ENCODE measurements at places on chromosomes 4 and X. TPM values are rescaled to one million over a fixed set of nuclear protein-coding genes. Genes with fewer than 3 reads are reported as not detected.

DNA sequence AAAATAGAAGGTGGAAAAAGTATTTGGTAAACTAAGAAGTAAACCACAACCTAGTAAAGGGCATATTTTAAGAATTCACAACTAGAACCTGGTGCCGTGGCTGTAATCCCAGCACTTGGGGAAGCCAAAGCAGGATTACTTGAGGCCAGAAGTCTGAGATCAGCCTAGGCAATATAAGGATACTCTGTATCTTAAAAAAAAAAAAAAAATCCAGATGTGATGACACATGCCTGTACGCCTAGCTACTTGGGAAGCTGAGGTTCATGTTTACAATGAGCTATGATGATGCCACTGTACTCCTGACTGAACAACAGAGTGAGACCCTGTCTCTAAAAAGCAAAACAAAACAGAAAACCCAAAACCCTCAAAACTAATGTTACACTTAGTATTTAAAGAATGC, 294.9 kb upstream of the ZCCHC13 start:
- H3K4me3 ChIP-seq = no peak overlapping the region
- H3K27me3 ChIP-seq = no peaks in the 10 kb centered on the region
- H3K27ac ChIP-seq = no peak overlapping the region
- H3K36me3 ChIP-seq = no peaks in the 10 kb centered on the region
- DNase-seq = no peak
- H3K4me1 ChIP-seq = no peaks in the 10 kb centered on the region

DNA sequence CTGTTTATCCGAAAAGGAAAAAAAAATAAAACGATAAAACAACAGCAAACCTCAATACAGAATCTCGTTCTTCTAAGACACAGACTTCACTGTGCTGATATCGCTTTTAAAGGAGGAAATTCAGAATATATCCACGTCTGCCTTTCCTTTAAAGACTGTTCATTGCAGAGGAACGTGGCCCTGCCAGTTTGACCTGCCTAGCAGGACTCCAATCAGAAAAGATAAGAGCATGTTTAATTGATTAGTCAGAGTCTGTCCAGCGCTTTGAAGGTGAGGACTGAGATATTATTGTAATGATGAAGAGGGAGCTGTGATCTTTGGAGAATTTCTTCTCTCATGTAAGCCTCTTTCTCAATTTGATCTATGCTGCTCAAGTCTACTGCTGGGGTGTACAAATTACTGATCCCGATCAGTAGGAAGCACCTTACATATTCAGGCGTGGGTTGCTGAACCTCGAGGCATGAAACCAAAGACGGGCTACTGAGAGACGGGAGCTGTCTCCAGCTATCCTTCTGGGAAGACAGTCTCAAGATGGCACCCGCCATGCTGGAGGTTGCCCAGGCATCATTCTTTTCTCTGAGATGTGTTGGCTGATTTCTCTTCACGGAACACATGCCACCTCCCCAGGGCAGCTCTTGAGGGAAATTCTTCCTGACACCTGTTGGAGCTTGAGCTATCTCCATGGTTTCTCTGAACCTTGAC, 146.1 kb downstream of the SHOX start:
- H3K27me3 ChIP-seq = no peaks in the 10 kb centered on the region
- H3K4me3 ChIP-seq = no peak overlapping the region
- DNase-seq = no peak
- no peaks in the 10 kb centered on the region for H3K4me1 ChIP-seq
- no peaks in the 10 kb centered on the region for H3K36me3 ChIP-seq

DNA sequence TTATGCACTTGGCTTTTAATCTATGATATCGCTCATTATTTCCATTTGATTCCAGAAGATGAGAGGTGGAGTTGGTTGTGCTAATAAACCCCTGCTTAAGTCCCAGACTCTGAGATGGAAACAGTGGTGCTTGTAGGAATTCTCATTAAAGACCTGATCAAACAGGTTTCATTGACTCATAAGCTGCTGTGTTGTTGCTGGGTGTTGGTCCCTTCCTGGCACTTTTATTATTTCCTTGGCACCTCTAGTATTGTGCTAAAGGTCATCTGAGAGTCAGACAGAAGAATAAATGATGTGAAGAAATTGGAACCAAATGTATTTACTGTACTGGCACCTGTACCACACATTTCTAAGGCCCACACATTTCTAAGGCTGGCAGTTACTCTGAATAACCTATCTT, 544.7 kb upstream of the NR3C2 start:
- no peak overlapping the region for H3K4me3 ChIP-seq
- no peak for DNase-seq
- H3K27ac ChIP-seq = no peak overlapping the region
- no peaks in the 10 kb centered on the region for H3K4me1 ChIP-seq

DNA sequence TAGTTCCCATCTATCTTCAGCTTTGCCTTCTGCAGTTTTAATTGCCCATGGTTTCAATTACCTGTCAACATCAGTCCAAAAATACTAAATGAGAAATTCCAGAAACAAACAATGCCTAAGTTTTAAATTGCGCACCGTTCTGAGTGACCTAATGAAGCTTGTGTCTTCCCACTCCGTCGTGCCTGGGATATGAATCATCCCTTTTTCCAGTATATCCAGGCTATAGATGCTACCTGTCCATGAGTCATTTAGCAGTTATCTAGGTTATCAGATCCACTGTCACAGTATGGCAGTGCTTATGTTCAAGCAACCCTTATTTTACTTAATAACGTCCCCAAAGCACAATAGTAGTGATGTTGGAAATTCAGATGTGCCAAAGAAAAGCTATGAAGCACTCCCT, 363.6 kb upstream of the FAM241A start:
- no peaks in the 10 kb centered on the region for H3K4me1 ChIP-seq
- H3K36me3 ChIP-seq = no peaks in the 10 kb centered on the region
- no peaks in the 10 kb centered on the region for H3K27me3 ChIP-seq
- H3K27ac ChIP-seq = no peak overlapping the region
- no peak for DNase-seq

Gene PRDX4
- 86.7 TPM for total RNA-seq

Gene TBX22
- not detected for total RNA-seq

Gene DCAF4L1
- not detected for total RNA-seq

Gene SERTM2
- total RNA-seq = 0.14 TPM

DNA sequence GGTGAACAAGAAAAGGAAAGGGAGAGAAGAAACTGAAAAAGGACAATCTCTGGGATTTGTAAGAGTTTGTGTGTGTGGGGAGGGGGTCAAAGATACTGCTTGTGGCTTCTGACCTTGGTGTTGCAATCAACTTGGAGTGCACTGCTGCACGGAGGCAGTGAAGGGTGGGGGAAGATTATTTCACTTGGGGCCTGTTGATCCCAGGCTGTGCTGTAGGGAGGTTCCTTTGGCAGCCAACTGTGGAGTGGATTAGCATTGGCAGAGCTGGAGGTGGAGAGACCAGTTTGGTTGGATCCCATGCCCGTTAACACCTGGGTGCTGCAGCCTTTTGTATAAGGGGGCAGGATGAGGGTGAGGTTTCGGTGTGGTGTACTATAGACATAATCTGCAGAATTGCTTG, 38.2 kb downstream of the AFF1 start:
- no peaks in the 10 kb centered on the region for H3K27me3 ChIP-seq
- no peak overlapping the region for H3K27ac ChIP-seq
- H3K4me3 ChIP-seq = no peak overlapping the region
- peaks cover 20% of the 10 kb centered on the region for H3K4me1 ChIP-seq
- DNase-seq = peak; percentile 43
- no peaks in the 10 kb centered on the region for H3K36me3 ChIP-seq

DNA sequence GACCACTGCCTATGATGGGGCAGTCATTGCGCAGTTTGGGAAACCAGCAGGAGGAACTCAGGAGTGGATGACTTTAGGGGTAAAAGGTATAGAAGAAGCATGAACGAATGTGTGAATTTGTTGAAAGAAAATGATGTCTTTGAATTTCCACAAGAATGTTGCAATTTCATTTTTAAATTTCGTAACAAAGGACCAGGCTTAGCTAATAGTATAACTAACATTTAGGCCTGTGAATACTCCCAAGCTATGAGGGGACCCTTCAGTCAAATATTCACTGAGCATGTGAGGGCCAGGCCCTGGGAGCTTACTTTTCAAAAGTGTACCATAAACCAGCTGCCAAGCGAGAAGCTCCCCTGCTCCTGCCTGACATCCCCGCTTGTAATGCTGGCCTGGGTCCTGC, 5.3 kb downstream of the MPC1L start:
- no peak for DNase-seq
- peaks cover 5% of the 10 kb centered on the region for H3K27me3 ChIP-seq
- peaks cover 51% of the 10 kb centered on the region for H3K36me3 ChIP-seq
- H3K4me3 ChIP-seq = no peak overlapping the region
- H3K27ac ChIP-seq = no peak overlapping the region

Gene RAB40A
- total RNA-seq = 3.1 TPM

DNA sequence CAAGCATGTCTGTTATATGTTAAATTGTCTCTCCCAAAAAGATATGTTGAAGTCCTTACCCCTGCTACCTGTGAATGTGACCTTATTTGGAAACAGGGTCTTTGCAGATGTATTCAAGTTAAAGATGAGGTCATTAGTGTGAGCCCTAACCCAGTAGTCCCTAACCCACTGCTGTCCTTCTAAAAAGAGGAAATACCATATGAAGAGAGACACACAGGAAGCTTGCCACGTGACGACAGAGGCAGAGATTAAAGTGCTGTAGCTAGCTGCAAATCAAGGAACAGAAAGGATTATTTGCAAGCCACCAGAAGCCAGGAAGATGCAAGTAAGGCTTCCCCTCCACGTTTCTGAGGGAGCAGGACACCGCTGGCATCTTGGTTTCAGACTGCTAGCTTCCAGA, 150.1 kb downstream of the HNRNPD start:
- no peaks in the 10 kb centered on the region for H3K27me3 ChIP-seq
- DNase-seq = peak; percentile 59
- H3K4me1 ChIP-seq = no peaks in the 10 kb centered on the region
- no peak overlapping the region for H3K27ac ChIP-seq

DNA sequence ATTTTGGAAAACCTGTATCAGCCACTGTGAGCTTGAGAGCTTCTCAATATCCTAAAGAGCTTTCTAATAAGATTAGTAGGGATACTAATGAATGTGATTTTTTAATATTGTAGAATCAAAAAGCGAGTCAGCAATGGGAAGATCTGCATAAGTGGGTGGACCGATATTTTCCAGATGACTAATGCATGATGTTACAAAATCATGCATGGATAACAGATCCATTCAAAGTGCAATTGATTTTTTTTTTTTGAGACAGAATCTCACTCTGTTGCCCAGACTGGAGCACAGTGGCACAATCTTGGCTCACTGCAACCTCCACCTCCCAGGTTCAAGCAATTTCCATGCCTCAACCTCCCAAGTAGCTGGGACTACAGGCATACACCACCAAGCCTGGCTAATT, 7.3 kb upstream of the CLDN2 start:
- no peak for DNase-seq
- no peaks in the 10 kb centered on the region for H3K4me1 ChIP-seq
- no peak overlapping the region for H3K27ac ChIP-seq
- no peaks in the 10 kb centered on the region for H3K36me3 ChIP-seq
- peaks cover 15% of the 10 kb centered on the region for H3K27me3 ChIP-seq
- H3K4me3 ChIP-seq = no peak overlapping the region

Measured in adrenal gland (tissue), 19 donors.